ENCODE measurements at places on chromosomes 7 and 10.

DNA sequence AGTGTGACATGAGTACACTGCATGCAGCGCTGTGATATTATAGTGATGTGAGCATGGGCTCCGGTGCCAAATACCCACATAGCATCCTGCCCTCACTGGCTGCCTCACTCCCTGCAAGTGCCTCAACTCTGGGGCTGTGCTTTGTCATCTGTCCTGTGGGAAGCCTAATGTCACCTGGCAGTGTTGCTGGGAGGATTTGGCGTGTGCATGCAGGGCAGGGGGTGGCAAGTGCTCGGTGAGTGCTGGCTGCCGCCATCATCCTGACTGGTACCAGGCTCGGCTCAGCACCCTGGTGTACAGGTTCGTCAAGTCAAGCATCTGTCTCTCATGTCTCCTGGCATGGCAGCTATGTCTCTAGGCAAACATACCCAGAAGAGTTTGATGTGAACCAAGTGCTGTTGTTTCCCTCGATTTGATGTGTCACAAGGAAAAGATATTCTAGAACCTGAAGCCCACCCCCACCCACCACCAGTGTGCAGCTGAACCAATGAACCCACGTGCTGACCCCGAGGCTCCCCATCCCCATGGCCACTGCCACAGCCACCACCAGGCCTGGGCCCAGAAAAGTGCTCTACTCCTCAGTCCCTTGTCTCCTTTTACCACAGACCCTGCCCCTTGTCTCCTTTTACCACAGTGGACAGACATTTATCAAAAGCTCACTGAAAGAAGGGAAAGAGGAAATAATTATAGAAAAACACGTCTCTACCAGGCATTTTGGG lies 135.8 kb downstream of the MAPK8 start:
- no peak for ATAC-seq

DNA sequence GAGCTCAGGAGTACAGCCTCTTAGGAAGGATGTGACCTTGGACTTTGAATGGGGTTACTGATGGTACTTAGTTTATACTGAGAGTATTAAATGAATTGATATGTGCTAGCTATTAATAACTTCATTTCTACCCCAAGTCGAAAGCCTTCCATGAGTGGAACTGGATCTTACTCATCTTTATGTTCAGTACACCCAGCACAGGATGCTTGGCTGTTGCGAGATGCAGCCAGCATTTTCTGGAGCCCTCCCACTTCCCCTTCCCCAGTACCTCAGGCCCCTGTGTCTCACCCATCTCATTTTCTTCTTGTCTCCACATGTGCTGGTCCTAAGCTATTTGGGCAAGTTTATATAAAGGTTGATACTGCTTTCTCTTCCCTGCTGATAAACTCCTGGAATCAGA lies 7.2 kb downstream of the UPP1 start:
- no peak for ATAC-seq

- ATAC-seq = no peak
Observed at GRCh38 chr10:13803566-13804554, 217.1 kb downstream of the PRPF18 start.

DNA sequence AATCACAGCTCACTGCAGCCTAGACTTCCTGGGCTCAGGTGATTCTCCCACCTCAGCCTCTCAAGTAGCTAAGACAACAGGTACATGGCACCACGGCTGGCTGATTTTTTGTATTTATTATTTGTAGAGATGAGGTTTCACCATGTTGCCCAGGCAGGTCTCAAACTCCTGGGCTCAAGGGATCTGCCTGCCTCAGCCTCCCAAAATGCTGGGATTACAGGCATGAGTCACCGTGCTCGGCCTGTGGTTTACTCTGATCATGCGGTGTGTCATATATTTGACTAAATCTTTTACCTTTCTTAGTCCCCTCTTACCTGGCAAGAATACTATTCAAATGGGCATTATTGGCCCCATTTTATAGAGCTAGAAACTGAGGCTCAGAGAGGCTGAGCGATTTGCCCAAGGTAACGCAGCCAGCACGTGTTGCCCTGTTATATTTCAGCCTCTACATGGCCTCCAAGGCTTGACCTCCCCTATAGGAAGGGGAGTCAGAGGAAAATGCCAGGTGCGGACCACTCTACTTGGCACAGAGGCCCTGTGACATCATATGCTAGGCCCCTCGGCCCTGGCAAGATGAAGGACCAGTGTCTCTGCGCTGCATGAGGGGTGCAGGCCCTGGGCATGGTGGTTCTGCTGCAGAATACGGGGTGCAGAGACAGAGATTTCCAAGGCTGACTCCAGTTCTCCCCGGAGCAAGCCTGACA lies 8.2 kb downstream of the ZCCHC24 start:
- ATAC-seq = no peak

- ATAC-seq = no peak
Observed at GRCh38 chr10:18109341-18109870, 30.8 kb upstream of the CACNB2 start.
